ENCODE measurements at places on chromosomes 2 and 18.
A peak's percentile ranks its signal among the peaks of the same experiment; 100 is the strongest.

- DNase-seq: no peak
These were observed 49.6 kb upstream of the PXDN start for GRCh38 chr2:1793868-1794445.

DNA sequence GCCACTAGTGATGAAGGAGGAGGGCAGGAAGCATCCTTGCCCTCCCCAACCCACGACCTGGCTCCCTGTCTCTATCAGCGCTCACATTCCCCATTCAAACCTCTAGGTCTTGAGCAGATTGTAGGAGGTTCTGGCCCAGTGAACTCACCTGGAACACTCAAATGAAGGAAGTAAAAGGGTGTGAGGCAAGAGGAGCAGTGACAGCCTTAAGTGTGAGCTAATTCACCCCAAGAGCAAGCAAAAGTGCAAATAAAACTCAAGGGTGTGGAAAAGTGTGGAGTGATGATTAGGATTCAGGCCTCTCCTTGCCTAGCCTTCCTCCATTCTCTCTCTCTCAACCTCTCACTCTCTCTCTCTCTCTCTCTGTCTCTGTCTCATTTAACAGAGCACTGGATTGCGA is 41.0 kb downstream of the CYBRD1 start:
- no peak for DNase-seq

- DNase-seq: no peak
These were observed 2.5 kb upstream of the YES1 start for GRCh38 chr18:814300-815084.

GRCh38 chr2:101745711-101746694 is 48.5 kb downstream of the MAP4K4 start:
- no peak for DNase-seq

DNA sequence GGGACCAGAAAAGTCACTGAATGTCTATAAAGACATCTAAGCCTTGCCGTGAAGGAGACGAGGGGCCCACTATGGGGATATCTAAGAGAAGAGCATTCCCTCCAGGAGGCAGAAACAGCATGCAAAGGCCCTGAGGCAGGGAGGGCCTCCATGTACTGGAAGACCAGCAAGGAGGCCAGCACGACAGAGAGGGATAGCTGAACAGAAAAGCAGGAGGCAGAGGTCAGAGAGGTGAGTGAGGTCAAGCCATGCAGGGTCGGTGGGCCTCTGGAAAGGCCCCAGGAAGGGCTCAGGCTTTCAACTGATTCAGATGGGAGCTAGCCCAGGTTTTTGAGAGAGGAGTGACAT is 5.7 kb downstream of the TRABD2A start:
- DNase-seq: no peak

GRCh38 chr2:20612925-20613916 is 37.7 kb downstream of the HS1BP3 start:
- peak; percentile 7 for DNase-seq

DNA sequence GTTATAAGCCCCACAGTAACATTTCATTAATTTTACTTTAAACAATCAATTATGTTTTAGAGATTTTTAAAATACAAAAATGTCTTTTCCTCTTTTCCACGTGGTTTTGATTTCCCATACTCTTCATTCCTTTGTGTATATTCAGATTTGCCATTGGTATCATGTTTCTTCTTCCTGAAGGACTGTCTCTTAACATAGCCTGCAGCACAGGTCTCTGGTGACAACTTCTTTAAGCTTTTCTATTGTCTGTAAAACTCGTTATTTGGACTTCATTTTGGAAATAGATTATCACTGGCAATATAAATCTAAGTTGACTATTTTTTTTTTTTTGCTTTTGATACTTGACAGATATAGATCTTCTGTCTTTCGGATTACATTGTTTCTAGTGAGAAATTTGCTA is 115.2 kb upstream of the KLHL29 start:
- DNase-seq: no peak

GRCh38 chr18:32310101-32310500 is 120.3 kb downstream of the MEP1B start:
- DNase-seq: no peak

- DNase-seq: no peak
These were observed 67.6 kb downstream of the ITGB1BP1 start for GRCh38 chr2:9355716-9356115.

DNA sequence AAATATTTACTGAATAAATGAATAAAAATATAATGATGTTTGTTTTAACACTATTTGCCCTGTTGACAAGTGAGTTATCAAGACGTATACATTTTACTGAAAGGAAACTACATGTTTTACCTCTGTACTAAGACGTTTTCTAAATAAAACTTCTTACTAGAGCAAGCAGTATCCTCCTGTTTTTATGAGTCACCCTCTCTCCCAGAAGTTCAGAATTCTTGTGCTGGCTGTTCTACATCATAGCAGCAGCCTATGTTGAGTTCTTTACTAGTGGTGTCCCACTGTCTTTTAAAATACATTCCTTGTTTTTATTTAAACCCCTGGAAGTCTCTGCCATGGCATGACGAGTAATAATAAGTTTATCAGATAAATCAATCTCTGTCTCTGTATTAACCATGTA is 297.4 kb downstream of the CALCRL start:
- no peak for DNase-seq

DNA sequence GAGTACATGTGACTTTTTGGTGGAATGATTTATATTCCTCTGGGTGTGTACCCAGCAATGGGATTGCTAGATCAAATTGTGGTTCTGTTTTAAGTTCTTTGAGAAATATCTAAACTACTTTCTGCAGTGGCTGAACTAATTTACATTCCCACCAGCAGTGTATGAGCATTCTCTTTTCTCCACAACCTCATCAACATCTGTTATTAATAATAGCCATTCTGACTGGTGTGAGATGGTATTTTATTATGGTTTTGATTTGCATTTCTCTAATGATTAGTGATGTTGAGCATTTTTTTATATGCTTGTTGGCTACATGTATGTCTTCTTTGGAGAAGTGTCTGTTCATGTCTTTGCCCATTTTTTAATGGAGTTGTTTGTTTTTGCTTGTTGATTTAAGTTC is 267.4 kb upstream of the NT5C1B start:
- DNase-seq: no peak

GRCh38 chr2:8514274-8514662 is 167.6 kb upstream of the ID2 start:
- no peak for DNase-seq

DNA sequence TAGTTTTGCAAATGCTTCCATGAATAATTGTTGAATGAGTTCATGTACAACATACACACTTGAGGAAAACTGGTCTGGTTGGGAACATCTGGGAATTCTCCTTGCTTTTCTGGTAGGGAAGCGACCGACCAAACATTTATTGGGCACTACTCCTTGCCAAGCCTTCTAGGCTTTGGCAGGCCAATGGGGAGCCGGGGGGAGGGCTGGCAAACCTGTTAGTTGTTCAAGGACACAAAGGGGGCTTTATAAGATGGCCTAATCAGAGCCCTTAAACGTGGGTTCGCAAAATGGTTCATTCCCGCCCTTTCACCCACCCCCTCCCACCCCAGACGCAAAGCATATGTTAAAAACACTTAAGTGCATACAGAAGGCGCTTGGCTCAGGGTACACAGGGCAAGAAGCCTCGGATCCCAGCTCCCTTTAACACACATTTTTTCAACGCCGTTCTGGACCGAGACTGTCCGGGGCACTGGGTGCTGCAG is 844 bp upstream of the VSNL1 start:
- DNase-seq: no peak

GRCh38 chr2:148888986-148889385 is 14.0 kb downstream of the KIF5C start:
- no peak for DNase-seq

GRCh38 chr18:55407774-55408535 is 180.0 kb downstream of the TCF4 start:
- DNase-seq: no peak

DNA sequence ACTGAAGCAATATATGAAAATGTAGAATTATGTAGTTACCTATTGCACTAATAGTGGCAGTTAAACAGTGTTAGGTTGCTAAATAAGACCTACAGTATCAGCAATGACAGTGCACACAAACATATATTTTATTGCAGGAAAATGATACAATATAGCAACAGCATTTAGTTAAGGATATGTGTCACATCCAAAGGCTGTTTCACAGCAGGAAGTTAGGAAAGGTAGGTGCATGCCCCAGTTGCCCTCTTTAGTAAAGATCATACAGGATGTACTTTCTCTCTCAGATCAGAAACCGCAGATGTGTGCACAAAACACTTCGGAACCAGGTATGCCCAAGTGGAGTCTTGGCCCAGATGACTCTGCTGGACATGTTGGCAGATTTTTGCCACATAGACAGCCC is 444.1 kb downstream of the XIRP2 start:
- DNase-seq: no peak

DNA sequence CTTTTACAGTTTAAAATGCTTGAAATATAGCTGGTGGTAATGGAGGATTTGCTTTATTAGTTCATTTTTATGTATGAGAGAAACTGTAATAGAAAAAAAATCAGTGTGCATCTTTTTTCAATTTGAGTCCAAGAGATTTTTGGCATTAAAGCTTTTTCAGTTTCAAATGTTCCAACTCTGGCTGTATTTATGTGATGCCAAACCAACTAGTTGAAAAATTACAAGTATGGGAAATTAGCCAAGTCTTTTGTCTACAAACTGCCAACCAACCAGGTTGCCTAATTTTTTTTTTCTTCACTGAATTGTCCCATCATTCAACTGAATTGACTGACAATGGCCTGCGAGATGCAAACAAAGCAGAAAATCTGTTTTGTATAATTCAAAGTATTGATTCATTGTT is 95.7 kb downstream of the ICOS start:
- no peak for DNase-seq

- DNase-seq: no peak
These were observed 296.9 kb downstream of the SATB2 start for GRCh38 chr2:199160677-199161465.

DNA sequence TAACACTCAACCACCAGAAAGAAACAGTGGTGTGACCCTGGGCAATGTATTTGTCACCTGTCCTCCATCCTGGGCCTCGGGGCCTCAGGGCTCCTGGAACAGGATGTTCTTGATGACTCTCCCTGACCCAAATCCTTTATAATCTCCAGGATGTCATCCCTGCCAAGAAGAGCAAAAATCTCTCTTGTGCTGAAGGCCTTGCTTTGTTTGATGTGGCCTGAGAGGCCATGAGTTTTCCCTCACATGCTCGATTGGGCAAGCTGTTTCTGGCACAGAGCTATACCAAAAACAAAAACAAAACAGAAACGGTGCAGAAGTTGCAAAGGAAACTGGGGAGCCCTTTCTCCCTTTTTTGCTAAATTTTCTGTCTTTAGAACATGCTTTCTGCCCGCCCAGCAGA is 35.7 kb upstream of the ST3GAL5 start:
- no peak for DNase-seq

- no peak for DNase-seq
These were observed 5.8 kb downstream of the PCARE start for GRCh38 chr2:29068513-29068912.

- DNase-seq: no peak
These were observed 39.4 kb downstream of the AGAP1 start for GRCh38 chr2:235533198-235533597.

- no peak for DNase-seq
These were observed 26.3 kb upstream of the YWHAQ start for GRCh38 chr2:9657083-9657482.

GRCh38 chr2:201808027-201808426 is 1.7 kb downstream of the CDK15 start:
- DNase-seq: no peak

DNA sequence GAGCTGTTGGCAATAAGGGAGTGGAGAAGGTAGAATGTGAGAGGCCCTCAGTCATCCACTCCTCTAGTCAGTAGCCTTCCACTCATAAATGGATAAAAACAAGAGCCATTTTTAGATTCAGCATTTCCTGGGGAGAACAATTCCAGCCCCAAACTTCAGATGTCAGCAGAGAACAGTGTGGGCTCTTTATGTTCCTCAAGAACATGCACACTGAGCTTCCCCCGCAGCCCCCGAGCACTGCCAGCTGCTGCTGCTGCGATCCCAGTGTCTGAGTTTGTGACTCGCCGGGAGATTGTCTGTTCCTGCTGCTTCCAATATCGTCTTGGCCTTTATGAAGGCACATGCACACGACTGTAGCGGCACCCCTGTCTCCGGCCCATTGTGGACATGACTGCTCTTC is 143.7 kb upstream of the CTNNA2 start:
- no peak for DNase-seq

DNA sequence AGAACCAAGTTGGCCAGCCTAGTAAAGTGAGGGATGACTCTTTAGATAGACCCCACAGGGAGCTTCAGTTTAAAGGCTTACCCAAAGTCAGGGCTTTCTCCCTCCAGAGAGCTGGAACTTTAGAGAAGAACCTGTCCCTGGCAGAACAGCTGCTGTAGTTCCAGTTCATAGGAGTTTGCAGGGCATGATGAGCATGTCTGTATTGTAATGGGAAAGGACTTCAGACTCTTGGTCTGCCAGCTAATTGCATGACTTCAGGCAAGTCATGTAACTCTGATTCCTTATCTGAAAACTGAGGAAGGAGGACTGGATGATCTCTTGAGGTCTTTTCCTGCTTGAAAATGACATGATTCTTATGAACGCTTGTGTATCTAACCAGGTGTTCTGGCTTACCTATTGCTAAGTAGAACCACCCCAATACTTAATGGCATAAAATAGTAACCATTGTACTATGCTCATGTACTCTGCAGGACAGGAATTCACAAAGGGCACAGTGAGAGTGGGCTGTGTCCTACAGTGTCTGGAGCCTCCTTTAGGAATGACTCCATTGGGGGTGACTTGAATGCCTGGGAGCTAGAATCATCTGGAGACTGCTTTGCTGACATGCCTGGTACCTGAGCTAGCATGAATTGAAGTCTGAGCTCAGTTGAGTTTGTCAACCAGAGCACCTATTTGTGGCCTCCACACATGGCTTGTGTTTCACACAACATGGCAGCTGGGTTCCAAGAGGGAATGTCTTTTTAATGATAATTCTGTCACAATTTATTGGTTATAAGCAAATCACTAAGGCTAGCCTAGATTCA is 18.9 kb downstream of the SP5 start:
- DNase-seq: no peak

DNA sequence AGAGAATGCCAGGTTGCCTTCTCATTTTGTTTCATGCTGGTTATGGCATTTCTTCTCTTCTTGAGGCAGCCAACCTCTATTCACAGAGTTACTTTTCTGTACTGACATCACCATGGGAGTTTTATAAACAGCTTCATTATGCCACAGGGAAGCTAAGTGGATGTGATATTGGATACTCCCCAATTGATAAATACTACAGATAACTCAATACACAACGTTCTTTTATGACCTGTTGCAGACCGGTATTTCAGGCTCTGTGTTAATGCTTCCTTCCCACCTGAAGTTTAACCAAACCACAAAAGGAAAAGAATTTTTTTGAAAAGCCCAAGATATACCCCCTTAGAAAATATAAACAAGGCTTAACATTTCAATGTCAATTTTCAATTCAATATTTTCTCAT is 258.3 kb upstream of the SOX11 start:
- no peak for DNase-seq

DNA sequence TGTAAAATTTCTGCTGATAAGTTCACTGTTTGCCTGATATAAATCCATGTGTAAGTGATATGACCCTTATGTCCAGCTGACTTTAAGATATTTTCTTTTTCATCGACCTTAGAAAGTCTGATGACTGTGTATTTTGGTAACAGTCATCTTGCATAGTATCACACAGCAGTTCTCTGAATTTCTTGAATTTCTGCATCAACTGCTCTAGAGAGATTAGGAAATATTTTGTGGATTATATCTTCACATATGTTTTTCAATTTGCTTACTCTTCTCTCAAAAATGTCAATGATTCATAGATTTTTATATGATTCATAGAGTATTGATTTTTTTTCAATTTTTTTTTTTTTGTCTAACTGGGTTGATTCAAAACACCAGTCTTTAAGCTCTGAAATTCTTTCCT is 945.3 kb downstream of the TRIB2 start:
- no peak for DNase-seq

- DNase-seq: no peak
These were observed 56.4 kb upstream of the OTOF start for GRCh38 chr2:26534098-26534864.
